ENCODE measurements at places on chromosomes 11 and 22.

DNA sequence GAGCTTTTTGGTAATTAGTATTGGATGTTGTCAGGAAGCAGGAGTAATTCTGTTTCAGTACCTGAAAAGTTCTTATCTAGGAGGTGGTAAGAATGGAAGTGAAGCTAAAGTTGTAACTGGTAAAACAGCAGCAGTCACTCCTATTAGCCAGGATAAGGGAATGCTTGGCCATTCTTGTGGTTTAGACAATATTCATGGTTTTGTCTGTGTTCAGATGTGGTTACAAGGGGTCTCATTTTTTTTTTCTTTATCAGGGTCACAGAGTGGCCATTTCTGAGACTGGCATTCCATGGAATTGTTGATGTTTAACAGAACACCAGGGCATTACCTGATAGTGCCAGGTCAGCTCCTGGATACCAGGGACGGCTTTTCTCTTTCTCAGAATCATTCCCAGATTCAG is 23.8 kb downstream of the TAF1D start:
- no peak for DNase-seq

- DNase-seq = no peak
Observed at GRCh38 chr22:24752088-24752623, 22.4 kb downstream of the PIWIL3 start.

- no peak for DNase-seq
Observed at GRCh38 chr11:24373516-24373915, 123.3 kb upstream of the LUZP2 start.

DNA sequence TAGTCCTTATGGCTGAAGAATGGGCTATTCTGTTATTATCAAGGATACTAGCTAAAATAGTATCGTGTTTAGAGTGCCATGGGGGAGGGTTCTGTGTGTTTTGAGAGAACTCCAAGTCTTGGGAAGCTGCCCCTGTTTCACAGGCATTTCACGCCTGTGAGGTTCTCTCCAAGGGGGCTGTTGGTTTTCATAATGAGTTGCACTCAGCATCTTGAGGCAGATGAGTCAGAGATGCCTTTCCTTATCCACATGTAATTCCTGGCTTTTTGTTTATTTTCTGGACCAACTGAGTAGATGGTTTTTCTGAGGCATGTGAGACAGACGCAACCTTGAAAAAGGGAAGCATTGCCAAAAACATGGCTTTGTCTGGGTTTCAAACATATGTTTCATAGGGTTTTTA is 203.7 kb downstream of the ARHGAP42 start:
- no peak for DNase-seq

DNA sequence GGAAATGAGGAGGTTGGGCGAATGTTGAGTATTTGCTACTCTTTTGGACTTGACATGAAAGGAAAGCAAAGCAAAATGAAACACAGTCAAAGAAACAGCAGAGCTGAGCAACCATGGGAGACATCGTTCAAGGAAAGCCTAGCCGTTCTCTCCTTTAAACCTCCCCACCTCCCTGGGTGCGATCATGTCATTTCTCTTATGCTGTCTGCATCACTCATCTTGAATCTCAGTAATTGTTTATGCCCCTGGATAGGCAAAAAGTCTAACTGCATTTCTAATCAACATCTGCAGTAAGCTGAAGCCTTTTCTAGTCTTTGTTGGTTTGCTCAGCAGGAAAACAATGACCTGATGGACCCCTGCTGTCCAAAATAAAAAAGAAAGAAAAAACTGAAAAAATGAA is 107.0 kb downstream of the MSANTD4 start:
- no peak for DNase-seq

DNA sequence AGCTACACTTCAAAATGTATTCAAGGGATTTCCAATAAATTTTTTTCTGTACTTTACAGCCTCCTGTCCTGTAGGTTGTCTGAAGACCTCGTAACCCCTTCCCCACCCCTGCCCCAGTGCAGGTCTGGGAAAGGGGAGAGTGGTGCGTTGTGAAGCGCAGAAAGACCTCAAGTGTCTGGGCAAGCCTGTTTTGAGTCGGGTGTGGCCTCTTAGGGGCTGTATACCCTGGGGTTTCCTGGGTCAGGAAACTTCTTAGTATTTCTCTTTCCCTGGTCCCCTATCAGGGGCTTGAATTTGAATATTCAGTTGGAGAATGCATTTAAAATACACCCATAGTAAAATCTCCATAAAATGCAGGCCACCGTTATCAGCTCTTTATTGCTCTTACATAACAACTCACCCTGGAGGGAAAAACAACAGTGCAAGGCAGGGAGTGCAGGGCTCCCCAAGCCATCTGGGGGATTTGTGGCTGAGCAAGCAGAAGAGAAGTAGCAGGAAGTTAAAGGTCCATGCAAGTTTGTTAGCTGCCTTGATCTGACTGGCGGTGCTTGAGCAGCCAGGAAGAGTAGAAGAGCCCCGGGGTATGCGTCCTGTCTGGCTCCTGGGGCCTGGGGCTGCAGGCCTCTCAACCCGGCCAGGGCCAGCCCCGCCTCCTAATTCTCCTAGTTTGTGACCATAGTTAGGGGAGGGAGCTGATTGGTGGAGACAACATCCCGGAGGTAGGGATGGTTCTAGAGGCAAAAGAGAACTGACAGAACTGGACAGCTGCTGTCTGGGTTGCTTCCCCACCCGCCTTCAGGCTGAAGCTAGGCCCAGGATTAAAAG is 25.7 kb downstream of the ARHGAP1 start:
- no peak for DNase-seq

- DNase-seq = no peak
Observed at GRCh38 chr11:61567286-61568061, 13.4 kb downstream of the SYT7 start.

- DNase-seq = no peak
Observed at GRCh38 chr11:116513894-116514293, 258.9 kb downstream of the BUD13 start.

- DNase-seq = no peak
Observed at GRCh38 chr22:44019846-44020245, 4.3 kb upstream of the PARVB start.

DNA sequence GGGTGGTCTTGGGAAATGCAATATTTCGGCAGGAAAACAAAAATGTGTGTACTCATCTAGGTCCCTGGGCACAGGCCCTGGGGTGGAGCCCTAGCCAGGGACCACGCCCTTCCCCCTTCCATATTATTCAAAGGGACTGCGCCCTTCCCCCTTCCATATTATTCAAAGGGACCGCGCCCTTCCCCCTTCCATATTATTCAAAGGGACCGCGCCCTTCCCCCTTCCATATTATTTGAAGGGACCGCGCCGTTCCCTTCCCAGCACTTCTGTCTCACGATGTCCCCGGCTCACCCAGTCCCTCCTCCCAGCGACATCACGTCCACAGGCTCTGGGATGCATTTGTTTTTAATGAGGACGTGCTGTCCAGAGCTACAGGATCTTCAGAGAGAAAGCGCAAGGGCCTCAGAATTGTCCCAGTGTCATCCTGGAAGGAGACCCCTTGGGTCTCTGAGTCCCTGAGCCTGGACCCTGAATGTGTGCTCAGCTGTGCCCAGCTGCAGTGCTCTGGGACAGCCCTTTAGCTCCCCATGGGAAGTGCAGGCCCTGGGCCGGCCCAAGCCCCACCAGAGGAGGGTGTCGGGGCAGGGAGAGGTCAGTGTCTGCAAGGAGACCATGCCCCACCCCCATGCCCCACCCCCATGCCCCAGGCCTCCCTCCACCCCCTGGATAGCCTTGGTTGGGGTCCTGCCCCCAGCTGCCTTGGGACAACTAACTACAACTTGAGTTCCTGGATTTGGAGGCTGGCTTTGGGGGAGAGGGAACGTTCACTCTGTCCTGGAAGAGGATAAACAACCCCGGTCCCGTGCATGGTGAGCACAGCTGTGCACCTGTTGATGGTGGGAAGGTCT is 810.0 kb downstream of the BRD1 start:
- DNase-seq = no peak

DNA sequence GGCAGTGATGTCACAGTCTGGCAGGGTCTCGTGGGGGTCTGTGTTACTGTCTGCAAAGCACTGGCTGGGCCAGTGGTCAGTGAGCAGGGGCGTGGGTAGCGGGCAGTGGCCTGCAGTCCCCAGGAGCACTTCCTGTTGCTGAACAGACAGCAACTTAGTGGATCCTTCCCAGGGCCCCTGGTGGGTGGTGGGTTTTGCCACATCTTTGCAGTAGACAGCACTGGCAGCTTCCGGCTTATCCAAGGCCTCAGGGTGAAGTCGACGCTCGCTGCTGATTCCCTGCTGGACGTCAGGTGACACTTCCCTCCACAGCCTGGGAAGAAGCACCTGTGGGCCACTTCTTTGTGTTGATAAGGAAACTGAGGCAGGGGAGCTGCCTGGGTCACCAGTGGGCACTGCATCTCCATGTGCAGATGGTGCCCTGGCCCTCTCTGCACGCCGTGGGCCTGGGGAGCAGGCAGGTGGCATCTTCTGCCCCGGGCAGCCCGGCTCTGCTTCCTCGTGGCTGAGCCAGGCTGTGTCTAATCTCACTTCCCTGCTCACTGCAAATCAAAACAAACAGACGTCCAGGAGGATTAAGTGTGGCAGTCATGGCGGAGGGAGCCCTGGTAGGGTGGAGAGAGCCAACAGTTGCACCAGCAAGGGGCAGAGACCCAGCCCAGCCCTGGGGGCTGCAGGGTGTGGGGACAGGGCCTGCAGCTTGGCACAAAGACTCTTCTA is 79.8 kb downstream of the KCNQ1 start:
- no peak for DNase-seq

DNA sequence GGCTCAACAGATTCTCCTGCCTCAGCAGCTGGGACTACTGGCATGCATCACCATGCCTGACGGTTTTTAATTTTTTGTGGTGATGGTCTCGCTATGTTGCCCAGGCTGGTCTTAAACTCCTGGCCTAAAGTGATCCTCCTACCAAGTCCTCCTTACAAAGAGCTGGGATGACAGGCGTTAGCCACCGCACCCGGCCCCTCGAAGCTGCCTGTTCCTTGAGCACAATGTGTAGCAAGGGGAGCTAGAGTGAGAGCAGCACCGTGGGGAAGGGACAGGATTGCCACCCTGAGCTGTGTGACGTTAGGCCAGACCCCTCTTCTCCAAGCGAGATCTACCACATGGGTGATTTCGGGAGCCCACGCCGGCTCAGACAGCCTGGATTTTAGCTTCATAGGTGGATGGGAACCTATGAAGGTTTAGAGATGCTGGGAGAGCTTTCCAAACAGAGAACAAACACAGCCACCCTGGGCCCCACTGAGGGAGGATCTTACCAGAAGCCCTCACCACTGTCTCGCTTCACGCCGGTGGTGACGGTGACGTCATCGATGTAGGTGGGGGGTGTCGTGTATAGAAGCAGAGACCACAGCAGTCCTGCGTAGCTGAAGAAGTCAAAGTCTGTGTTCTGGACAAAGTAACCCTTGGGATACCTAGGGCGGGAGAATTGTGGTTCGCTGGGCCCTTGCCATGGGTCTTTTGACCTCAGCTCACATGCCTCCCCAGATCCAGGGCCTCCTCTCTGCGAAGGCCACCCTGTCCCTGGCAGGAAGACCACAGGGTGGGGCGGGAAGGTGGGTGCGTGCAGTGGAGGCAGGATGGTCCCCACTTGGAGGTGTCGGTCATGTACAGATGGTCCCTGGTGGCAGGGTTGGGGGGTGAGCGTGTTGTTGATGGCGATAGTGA is 23.1 kb downstream of the RGL4 start:
- no peak for DNase-seq

- no peak for DNase-seq
Observed at GRCh38 chr11:64753380-64754123, 6.2 kb downstream of the PYGM start.

GRCh38 chr22:17639247-17639741 is 737 bp downstream of the BCL2L13 start:
- DNase-seq = no peak

DNA sequence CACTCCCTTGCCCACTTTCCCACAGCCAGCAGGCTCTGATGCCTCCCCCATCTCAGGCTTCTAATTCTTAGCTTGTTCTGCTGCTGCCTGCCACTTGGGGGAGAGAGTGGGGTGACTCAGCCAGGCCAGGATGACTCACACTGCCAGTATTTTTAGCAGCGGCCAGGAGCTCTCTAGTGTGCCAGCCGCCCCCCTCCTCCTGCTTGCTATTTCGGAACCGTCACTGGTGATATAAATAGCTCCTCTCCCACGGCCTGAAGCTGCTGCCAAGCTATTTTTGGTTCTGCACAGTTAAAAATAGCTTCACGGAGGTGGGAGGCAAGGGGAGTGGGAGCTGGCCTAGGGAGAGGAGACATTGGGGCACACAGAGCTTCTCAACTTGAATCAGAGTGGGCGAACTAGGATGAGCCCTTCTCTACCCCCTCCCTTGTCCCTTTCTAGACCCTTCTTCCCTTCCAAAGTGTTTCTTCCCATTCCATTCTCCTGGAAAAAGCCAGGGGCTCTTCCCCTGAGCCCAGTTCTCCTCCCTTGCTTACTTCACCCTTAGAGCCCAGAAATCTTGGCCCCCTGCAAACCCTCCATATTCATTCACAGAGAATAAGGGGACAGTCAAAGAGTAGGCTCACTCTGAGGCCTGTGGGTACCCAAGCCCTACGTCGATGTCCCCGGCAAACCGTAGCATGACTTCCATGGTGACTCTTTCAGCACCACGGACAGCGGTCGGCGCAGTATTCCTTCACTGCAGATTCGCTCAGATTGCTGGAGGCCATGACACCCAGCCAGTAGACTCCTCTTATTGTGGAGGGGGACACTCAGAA is 2.5 kb upstream of the NPAS4 start:
- no peak for DNase-seq

- no peak for DNase-seq
Observed at GRCh38 chr22:32735526-32735925, 66.0 kb upstream of the TIMP3 start.

DNA sequence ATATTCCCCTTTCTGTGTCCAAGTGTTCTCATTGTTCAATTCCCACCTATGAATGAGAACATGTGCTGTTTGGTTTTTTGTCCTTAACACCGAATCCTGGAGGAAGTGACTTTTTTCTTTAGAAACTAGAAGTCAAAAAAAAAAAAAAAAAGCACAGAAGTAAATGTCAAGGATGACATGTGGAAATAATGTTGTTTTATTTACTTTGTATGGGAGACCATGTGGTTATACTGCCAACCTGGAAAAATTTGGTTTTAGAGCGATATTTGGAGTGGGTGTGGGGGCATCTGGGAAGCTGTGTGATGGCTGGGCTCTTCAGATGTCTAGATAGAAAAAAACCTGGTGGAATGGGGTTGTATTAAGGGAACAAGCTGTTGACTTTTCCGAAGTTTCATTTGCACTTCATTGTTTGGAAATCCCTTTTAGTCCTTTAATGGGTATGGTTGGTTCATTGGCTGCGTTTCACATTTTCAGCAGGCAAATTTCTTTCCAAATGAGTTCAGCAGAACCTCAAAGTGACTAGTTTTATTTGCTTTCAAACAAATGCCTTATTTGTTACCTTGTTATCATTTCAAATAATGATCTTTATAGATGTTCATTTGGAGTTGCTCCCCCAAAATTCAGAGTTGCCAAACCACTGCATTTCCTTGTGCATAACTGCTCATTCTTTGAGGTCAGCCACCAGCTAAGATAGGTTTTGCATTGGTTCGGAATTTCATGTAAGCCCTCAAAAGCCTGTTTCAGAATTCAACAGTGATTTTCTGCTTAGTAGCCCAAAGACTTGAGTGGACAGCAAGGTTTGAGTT is 508.2 kb downstream of the METTL15 start:
- no peak for DNase-seq
